Caco-2 (cell line): ENCODE measurements at places on chromosomes 7 and 10. TPM values are rescaled to one million over a fixed set of nuclear protein-coding genes. Genes with fewer than 3 reads are reported as not detected.
A peak's percentile ranks its signal among the peaks of the same experiment; 100 is the strongest.

DNA sequence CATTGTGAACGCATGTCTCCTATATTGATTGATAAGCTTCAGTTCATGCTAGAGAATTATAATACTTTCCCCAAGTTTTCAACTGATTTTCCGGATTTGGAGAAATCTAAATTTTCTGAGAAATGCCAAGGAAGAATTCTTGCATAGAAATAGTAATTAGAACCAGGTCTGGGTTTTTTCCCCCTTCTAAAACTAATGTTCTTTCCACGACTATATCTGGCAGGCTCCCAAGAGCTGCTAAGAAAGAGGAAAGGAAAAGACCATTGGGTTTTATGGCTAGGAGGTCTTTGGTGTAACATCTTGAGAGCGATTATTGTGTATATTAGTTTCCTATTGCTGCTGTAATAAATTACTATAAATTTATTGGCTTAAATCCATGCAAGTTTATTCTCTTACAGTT is 71.8 kb upstream of the CACNB2 start:
- DNase-seq = no peak

AZGP1 gene
- not detected in 2 replicates for total RNA-seq

DNA sequence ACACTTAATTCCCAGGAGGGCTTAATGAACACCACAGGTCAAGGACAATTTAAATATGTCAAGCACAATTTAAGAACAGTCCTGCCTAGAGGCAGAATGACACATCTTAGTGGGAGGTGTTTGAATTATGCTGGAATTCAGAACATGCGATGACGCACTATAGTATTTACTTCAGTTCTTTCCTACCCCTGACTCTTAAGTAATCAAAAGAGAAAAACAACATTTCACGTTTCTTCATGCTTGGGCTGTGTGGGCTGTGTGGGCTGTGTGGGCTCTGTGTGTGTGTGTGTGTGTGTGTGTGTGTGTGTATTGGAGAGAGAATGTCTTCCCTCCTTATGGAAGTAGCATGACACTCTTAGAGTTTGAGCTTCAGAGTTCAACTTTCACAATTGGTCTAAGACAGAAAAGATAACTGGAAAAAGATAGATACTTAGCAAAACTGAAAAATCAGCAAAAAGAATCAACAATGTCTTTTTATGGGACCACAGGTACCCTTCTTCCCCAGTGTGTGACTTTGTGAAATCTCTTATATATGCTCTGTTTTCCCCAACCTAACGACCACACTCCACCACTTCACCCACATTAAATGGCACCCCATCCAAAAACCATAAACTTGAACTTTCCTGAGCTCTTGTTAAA is 33.7 kb upstream of the CABCOCO1 start:
- DNase-seq = peak; percentile 55

DNA sequence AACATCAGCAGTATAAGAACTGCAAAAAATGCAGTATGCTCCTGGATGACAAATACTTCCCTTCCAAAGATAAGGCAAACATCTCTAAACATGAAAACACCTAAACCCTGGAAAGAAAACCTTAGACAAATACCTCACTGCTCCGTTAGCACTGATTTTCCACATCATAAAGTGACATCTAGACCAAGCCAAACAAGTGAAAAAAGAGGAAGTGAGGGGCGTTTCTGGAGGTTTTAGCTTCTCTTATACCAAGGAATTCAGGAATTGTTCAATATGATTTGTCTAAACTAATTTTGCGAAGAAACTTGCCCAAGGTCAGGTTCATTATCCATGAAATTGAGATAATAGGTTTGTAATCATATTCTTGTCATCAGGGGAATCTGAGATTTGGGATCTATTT is 279.7 kb downstream of the ADRA2A start:
- no peak for DNase-seq

DNA sequence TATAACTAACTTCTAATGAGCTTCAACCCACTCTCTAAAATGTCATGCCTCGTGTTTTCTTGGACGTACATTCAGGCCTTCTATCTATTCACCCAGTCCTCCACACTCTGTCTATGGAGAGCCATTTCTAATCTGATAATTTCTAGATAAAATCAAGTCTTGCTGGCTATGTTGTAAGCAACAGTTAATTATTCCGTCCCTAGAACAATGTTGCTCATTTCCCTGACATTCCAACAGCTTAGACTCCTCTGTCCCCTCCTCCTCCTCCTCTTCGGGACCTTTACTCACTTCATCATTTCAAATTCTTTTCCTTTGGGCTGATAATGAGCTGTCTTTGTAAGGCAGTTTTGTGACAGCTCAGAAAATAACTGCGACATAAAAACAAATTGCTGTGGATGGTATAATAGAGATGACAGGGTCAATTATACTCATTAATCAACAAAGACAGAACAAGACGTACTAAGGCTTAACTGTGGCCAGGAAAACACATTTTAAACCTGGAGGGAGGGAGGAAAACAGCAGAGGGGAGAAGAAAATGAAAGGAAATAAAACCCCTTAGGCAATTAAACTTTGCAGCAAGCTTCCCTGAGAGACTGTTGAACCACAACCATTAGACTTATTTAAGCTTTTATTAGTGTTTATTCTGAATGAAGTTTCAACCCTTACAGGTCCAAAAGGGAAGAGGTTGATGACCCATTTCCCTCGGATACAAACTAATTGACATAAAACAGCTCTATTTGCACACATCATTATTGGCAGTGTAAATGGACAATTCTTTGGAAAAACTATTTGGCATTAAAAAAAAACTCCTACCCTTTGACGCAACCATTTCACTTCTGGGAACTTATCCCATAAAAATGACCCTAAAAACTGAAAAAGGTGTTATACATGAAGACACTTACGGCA is 179.1 kb downstream of the SFMBT2 start:
- DNase-seq = no peak

TMEM270 gene
- total RNA-seq = not detected in 2 replicates

CAMK2G gene
- 78.0 and 78.8 TPM in 2 replicates for total RNA-seq

GRCh38 chr10:100693821-100694220 is 51.6 kb upstream of the PAX2 start:
- DNase-seq = no peak

DNA sequence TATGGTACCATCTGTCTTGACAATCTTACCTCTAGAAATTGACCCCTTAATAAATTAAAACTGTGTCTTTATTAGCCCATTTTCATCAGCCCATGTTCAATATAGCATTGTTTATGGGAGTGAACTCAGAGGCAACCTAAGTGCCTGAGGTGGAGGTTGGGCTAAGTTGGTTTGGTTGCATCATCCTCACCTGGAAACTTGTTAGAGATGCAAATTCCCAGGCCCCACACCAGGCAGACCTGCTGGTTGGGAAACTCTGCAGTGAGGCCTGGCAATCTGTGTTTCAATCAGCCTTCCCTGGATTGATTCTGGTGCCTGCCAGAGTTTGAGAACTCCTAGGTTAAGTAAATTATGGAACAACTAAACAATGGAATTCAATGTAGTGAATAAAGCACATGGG is 9.4 kb upstream of the FAM170B start:
- DNase-seq = no peak

DNA sequence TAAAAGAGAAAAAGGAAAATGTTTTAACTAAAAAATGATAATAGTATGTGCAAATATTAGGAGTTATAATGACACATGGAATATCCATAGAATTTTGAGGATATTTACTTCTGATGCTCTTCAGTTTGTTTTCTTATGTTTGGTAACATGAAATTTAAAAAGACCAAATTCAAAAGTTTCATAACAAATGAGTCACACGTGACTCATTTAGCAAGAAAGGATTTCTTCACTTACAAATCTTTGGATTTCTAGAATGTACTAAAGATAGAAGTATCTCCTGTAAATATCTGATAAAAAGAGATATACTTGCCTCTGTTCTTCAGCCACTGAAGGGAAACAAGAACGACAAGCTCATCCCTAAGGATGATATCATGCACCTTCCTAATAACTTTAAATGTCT is 774.5 kb upstream of the LRRTM3 start:
- no peak for DNase-seq

GRCh38 chr10:108323274-108323798 is 1158.8 kb upstream of the SORCS1 start:
- no peak for DNase-seq

DNA sequence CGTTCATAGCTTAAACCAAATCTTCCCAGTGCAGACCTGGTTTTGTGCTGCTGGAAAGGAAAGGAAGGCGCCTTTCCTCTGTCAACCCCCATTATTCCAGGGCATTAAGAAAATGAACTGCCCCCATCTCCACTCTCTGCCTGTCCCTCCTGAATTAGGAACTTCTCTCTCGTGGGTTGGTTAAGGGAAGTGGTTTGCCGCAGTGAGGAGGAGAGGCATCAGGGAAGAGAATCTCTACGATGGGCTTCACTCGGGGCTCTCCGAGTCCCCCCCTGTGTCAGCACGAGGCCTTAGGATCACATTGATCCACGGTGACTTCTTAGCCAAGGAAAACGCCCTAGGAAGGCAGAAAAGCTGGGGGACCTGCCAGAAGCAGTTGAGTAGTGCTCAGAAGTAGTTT is 53.9 kb upstream of the LYZL2 start:
- DNase-seq = no peak

- DNase-seq = no peak
Measured at GRCh38 chr7:26593393-26593792, 271.0 kb downstream of the SKAP2 start.

- DNase-seq = no peak
Measured at GRCh38 chr10:47311193-47311931, 10.9 kb upstream of the GDF2 start.

DNA sequence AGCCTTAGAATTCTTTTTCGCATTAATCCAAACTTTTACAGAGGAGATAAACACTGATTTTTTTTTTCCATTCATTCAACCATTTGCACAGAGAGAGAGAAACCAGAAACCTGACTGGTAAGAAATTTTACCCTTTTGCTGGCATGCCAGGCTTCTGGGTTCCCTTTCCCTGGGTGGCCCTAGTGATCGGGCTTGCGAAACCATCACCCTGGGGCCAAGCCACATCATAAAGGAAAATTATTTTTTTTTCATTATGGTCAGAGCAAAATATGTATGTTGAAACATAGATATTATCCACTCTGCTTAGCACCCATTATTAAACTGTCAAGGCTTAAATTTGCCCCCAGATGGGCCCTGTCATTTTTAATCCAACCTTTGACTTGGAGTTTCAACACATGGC is 55.4 kb upstream of the INHBA start:
- DNase-seq = no peak

DNA sequence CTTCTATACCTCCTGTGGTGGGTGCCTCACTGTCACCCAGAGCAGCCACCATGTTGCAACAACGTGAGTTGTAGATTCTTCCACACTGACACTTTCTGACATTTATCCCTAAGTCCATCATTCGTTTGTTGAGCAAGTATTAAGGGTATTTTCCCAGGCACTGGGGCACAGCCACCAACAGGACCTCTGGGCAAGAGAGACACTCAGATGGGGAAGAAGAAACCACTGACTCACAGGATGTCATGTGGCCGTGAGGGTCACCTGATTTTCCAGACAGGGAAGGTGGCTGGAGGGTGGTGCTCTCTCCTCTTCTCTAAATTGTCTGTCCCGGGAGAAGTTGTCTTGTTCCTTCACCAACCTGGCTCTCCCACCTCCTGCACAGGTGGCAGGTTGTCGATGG is 51.7 kb upstream of the PPIF start:
- no peak for DNase-seq

GRCh38 chr7:4256286-4256685 is 425.8 kb upstream of the FOXK1 start:
- no peak for DNase-seq

DNA sequence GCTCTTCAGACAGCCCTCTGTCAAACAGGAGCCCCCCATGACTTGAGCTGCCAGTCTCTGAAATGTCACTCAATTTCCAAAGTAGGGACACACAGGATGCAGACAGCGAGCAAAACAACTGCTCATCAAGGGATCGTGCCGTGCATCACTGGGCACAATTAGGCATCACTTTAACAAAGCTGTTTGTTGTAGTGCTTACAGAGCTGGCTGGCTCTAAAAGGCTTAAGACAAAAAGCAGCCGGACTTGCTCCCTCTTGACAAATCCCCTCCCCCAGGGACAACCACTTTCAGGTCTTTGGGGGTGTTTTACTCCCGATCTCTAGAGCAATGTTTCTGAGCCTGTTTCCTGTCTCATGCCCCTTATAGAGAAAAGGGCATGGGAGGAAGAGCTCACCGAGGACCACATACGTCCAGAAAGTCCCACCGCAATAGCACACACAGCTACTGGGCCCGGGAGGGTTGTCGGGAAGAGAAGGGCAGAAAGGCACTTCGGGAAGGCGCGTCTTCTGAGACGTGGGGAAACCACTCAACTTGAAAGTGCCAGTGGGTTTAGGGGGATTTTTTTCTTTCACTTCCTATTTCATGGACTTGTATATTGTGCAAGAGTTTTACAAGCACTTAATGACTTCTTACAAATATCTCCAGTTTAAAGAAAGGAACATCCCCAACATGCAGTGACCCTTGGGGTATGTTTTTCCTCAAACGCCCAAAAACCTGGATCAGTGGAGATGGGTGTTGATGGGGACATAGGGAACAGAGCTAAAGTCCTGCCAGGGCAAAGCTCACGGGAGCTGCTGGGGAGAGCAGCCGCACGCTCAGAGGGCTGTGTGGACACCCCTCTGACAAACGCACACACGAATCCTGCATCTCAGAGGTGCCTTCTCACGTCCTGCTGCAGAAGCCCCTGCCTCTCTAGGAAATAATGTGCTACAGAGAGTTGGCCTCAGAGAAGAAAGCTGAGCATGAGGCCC is 27.1 kb downstream of the LRRC20 start:
- no peak for DNase-seq

- DNase-seq = no peak
Measured at GRCh38 chr7:134245253-134245652, 71.5 kb downstream of the SLC35B4 start.

GRCh38 chr7:106358103-106358663 is 73.4 kb upstream of the NAMPT start:
- no peak for DNase-seq

DNA sequence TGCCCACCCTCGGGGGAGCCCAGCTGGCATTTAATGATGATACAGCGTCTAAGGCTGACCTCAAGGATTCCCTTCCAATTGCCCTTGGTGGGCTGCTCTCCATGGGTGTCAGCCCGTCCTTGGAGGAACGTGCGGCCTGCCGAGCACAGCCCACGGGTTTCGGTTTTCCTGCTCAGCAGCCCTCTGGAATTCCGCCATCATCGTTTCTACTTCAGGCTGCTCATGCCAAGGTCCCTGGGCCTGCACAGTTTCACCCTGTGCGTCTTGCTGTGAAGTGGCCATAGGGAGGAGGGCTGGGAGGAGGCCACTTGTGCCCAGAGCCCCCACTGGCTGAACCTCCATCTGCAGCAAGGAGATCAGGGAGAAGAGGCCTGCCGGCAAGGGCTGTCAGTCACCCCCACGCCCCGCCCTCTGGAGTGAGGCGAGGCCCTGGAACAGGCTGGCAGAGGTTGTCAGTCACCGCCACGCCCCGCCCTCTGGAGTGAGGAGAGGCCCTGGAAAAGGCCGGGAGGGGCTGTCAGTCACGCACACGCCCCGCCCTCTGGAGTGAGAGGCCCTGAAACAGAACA is 82.8 kb downstream of the CHST15 start:
- no peak for DNase-seq

DNA sequence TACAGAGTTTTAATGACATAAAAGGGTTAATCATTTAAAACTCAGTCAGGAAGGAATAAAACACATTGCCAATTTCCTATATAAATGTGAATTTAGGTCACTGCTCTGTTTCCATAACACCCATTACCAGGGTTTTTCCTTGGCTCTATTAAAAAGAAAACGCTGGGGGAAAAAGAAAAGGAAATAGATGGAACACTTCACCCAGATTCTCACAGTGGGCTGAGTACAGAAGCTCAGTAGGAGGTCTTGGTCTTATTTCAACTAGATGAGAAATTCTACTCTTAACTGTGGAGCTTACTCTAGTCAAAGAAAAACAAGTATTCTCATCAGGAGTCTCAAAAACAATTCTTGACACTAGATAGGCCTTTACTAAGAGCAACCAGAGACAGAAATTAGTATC is 36.5 kb downstream of the GLUD1 start:
- no peak for DNase-seq

TSPAN13 gene
- total RNA-seq = 193 and 208 TPM in 2 replicates
